ENCODE measurements at places on chromosomes 7 and 10.

DNA sequence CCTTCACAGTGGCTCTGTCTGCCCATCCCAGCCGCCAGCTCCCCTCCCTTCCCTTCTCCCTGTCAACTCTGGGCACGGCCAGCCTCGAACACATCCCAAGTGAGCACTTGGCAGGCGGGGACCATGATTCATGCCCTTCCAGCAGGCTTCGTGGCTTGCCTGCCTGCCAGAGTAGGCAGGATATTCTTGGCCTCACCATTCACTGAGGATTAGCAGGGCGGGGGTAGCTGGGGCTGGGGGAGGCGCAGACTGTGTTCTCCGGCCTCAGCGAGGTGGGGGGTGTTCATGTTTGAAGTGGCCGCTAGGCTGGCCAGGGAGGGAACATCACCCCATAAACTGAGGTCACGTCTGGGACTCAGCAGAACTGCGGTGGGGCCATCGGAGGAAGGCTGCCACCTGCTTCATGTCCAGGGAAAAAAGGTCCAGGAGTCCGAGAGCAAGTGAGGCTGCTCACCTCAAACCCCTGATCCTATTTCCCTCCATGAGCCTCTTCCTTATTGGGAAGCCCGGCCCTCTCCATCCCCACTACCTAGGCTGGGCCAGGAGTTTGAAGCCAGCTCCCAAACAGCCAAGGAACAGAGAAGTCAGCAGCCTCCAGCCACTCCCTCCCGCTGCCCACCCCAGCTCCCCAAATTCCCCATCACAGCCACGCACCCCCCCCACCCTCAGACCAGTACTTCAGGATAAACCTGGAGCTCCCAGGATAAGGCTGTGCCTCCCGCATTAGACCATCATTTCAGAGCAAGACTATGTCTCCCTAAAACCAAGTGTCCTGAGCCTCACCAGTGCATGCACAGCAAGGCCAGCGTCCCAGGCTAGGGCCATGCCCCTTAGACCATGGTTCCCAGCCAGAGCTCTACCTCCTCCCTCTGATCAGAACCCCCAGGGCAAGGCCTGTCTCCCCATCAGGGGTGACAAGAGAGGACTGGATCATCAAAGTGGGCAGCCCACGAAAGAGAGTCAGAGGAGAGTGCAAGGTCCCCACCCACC lies 42.8 kb upstream of the RABGEF1 start:
- DNase-seq = no peak

GRCh38 chr7:380711-381210 lies 90.8 kb downstream of the FOXL3 start:
- no peak for DNase-seq

GRCh38 chr10:57260175-57260574 lies 899.1 kb upstream of the ZWINT start:
- DNase-seq = no peak

DNA sequence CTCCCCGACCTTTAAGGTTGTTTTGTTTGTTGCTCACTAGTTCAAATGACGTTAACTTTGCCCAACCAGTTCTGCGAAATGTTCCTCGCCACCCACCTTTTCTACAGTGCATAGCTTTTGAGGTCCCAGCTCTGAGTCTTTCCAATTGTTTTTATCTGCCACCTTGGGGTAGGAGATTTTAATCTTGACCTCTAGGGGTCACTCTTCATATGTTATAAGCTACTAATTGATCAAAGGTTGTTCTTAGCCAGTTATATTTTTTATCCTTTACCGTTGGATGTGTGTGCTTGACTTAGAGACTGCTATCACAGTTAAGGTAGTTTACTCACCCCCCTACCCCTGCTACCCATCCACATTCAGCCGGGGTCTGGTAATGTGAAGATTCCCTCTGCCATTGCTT lies 372.4 kb downstream of the SUGCT start:
- no peak for DNase-seq

DNA sequence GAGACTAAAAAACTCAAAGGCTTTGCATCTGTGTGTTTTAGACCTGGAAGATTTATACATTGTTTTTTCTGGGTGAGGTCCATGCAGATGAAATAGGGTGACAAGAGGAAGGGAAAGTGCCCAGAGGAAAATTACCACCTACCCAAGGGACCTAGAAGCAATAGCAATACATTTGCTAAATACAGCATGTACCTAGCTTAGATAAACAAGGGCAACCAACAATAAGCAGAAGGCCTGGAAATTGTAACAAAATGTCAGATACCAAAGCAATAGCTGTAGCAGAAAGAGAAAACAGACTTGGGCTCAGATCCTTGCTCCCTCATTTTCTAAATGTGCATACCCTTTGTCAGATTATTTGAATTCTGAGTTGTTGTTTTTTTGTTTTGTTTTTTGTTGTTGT lies 318.4 kb upstream of the KMT2E start:
- no peak for DNase-seq

DNA sequence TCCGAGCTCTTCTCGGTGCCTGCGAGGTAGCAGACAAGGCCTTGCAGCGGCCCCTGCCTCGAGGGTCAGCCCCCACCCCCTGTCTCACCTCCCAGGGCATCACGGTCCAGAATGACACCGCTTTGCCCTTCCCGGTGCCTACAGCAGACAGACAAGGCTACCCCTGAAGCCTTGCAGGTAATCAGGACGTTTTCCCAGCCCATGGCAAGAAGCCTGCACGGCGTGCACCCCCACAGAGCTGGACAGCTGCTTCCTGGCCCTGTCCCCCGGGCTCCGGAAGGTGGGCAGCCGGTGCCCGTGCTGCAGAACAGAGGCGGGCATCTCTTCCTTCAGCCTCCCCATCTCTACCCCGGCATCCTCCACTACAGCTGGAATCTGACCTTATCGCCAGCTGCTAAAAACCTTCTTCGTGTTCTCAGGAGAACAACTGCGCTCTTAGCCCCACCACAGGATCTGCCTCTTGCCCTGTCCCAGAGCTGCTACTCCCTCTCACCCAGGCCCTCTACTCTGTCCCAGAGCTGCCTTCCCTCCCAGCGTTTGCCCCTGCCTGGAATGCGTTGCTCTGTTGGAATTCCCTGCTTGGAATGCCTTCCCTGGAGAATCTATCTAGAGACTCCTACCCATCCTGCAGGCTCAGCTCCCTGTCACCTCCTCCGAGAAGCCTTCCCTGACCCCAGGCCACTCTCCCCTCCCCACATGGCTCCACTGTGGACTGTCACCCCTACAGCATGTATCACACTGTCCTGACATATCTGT lies 4.7 kb downstream of the MYL10 start:
- DNase-seq = no peak

DNA sequence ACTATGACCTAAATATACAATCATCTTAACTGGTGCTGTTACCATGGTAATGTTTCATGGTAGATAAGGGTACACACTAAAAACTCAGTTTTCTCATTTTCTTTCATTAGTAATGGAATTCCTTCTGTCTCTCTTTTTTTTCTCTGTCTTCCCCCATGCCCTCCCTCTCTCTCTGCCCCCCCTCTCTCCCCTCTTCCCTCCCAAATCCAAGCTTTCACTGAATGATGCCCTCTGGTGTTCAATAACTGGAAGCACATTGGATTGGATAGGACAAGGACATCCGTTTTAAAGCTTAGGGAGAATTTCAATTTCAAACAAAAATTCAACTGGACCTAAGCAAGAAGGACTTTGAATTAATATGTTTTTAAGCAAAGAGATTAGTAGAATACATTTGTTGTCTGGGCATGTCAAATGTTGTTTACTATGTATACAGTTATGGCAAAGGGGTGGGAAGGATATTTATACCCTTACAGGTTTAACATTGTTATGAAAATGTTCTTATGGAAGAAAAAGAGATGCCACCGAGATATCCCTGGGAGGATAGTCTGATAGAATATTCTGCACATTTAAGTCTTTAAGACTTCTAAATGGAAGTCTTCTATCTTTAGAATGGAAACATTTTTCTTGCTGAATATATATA lies 6.1 kb downstream of the CHRM2 start:
- DNase-seq = peak; percentile 18

DNA sequence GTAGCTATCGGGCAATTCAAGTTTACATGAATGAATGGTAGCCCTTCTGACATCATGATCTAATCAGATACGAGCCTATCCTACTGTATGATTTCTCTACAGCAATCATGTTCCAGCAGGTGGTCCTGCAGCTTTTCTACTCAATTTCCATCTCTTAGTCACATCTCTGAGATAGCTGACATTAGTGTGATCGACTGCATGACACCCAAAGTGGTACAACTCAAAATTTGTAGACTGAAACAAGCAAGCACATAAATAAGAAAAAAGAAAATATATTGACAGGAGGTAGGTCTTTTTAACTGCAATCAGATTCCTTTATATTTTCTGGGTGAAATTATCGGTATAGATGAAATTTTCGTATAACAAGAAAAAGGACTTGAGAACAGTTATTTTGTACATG lies 132.0 kb downstream of the PPP1R17 start:
- no peak for DNase-seq

DNA sequence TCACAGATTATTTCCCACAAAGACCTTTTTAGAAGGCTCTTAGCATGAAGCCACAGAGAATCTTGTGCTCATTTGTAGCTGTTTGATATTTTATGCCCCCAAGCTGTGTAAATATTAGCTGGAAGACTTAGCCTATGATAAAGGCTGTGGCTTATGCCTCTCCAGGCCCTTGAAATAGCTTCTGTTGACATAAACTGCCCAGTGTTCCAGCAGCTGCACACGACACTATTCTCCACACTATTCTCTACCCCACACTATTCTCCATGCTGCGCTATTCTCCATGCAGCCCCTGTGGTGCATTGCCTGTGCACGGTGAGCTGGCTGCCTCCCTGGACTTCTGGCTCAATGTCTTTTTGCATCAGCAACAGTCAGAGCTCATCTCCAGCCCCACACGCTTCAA lies 13.1 kb downstream of the DDC start:
- peak; percentile 76 for DNase-seq

GRCh38 chr10:7651853-7652470 lies 14.8 kb downstream of the ITIH5 start:
- DNase-seq = no peak

DNA sequence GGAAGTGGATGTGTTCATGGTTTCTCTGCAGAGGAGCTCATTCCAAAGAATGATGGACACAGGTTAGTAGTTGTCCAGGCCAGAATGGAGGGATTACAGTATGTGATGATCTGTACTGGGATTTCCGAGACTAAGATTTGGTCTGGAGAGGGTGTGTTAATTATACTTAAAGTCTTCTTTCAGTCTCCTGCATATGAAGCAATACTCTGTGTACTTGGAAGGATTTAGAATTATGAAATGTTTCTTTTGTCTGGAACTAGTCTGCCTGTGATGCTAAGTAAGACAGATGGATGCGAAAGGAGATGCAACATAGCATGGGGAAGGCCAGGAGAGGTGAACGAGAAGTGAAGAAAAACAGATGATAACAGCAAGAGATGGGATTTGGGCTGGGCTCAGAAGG lies 305.1 kb upstream of the LYZL1 start:
- no peak for DNase-seq
